ENCODE measurements at places on chromosomes 1 and 21. TPM values are rescaled to one million over a fixed set of nuclear protein-coding genes. Genes with fewer than 3 reads are reported as not detected.

DNA sequence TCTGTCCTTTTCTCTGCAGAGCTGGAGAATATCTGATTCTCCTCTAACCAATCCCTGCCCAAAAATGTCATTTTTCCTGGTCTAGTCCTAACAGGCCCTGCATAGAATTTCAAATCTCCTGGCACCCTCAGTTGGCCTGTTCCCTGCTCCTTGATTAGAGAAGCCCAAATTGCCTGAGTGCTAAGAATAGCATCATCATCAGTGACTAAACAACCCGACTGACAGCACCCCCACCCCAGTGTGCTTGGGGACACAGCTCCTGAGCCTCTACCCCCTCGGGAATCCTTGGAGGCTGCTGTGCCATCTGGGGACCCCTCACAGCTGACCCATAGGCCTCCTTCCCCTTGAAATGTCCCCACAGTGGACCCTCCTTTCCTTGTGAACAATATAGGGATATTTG, 94.4 kb downstream of the DDX20 start:
- no peak for DNase-seq

GRCh38 chr1:9822490-9822889, 1.3 kb downstream of the CLSTN1 start:
- no peak for DNase-seq

DNA sequence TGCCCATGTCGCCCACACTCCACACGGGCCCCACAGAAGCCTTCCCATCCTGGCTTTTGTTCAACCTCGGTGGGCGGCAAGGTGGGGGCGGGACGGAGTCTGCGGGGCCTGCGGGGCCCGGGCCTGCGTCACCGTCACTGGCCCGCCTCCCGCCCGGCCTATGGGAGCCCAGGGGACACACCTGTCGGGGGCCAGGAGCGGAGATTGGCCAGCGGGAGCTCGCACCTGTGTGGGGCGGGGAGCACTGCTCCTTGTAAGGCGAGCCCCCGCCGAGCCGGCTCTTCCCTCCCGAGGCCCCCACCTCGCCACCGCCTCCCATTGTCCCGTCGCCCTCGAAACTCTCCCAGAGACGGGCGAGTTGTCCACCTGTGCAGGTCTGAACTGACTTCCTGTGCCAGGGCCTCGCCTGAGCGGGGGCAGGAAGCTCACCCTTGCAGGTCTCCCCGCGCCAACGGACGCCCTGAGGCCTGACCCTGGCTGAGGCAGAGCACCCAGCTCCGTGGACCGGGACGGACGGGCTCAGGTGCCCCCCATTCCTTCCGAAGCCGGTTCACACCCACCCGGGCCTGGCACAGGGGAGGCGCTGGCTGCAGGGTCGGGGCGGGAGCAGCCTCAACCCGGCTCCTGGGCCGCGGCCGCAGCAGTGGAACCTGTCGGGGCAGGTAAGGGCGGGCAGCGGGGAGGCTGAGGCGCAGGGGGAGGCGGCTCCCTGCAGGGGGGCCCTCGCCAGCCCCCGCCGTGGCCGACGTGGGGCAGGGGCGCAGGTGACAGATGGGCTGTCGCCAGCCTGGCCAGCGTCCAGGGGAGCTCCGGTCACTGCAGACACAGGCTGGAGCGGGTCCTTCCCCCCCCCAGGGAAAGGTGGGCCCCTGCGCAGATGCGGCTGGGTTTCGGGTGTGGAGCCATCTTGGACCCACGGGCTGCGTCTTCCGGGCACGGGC, 10.8 kb upstream of the TTLL10 start:
- DNase-seq = no peak

DNA sequence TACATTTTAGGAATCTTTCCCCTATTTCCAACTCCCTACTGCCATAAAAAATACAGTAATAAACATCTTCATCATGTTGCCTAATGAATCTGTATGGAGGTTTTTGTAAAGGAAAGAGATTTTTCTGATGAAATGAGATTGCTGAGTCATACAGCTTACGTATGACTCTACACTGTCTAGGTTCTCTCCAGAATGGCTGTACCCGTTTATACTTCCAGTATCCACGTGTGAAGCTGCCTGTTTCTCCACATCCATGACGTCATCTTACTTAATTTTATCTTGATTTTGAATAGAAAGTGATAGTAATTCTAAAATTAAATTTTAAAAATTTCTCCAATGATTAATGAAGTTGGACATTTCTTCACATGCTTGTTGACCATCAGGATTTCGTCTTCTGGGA, 103.7 kb downstream of the COQ8A start:
- DNase-seq = no peak

- no peak for DNase-seq
Observed at GRCh38 chr1:176791906-176792305, 328.9 kb downstream of the PAPPA2 start.

DNA sequence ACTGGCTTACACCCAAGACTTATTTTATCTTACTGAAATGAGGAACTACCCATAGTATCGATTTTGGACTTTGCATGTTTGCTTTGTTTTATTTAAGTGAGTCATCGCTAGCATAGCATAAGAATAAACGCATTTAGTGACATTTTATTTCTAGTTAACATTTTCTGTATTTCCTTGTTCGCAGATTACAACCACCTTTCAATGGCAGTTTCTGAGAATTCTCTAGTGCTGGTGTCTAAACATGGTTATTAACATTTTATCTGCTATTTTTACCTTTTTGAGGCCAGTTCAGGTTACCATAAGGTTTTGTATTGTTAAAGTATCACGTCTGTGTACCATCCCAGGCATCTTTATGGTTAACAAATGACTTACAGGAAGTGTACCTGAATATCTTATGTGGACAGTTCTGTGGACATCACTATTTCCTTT, 24.5 kb downstream of the EEIG2 start:
- no peak for DNase-seq

DNA sequence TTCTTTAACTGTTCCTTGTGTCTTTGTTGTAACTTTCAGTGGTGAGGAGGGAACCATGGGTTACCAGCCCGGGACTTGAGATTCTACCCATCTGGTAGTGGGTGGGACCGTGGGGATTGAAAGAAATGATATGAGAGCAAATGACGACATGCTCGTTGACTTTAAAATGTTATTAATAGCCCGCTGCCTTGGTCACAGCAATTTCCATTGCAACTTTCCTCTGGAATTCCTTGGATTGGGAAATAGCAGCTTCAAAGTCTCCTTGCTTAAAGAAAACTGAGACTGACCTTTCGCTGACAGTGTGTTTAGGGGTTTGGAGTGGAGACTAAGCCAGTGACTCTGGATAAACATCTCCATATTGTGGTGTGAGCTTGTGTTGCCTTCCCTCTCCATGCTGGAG, 44.2 kb upstream of the MARK1 start:
- no peak for DNase-seq

GRCh38 chr21:21383126-21383525, 384.9 kb downstream of the NCAM2 start:
- DNase-seq = no peak

DNA sequence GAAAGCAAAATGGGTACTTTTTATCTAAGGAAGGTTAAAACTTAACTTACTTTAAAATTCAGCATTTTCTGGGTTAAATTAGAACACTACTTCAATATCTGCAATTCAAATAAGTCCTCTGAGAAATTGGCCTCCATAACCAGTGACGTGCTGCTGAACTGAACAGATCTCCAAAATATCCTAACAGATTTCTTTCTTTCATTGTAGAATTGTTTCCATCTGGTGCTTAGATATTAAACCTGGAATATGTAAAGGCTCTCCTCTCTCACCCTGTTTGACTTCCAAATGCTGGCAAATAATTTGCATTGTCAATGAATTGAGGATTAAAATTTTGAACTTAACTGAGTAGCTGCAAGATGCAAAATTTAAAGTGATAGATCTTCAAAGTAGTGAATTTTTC, 316.9 kb upstream of the CXADR start:
- DNase-seq = no peak

- no peak for DNase-seq
Observed at GRCh38 chr1:4755301-4755845, 101.0 kb downstream of the AJAP1 start.

DNA sequence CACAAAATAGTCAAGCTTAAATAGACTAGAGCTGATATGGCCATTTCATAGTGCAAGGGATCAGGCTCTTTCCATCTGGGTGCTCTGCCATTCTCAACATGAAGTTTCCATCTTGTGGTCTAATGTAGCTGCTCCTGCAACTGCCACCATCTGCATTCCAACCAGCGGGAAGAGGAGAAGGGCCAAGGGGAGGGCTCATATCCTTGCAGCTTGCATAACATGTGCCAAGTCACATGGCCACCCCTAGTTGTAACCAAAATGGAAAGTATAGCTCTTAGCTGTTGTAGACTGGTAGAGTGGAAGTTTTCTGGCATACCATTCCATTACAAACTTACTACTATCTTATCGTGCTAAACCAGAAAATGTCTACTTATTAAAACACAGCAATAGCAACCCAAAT, 38.9 kb upstream of the IVNS1ABP start:
- DNase-seq = no peak

- no peak for DNase-seq
Observed at GRCh38 chr1:205599669-205600042, 32.2 kb downstream of the ELK4 start.

- DNase-seq = no peak
Observed at GRCh38 chr1:232890340-232890943, 60.0 kb upstream of the NTPCR start.

The CLEC20A gene
- total RNA-seq = not detected

The TMCC2 gene
- 1.3 TPM for total RNA-seq

The KCNJ9 gene
- total RNA-seq = not detected

Data from Right ventricle myocardium superior (tissue), 1 donor.